LHCN-M2 (cell line): ENCODE measurements at places on chromosomes 3 and 15.

DNA sequence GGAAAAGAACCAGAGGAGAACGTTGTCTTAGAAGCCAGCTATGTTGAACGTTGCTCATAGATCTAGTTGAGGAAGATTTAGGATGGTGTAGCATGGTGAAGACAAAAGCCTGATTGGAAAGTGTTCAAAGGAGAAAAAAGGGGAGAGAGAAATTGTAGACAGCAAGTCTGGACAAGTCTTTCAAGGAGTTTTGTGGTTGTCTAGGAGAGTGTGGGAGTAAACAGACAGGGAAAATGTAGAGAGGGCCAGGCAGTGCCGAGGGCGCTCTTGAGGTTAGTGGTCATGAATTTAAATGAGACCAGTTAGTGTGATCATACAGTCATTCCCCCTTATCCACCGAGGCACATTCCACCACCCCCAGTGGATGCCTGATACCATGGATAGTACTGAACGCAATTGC is 167.5 kb upstream of the IL12A start:
- peak; percentile 35 for DNase-seq

DNA sequence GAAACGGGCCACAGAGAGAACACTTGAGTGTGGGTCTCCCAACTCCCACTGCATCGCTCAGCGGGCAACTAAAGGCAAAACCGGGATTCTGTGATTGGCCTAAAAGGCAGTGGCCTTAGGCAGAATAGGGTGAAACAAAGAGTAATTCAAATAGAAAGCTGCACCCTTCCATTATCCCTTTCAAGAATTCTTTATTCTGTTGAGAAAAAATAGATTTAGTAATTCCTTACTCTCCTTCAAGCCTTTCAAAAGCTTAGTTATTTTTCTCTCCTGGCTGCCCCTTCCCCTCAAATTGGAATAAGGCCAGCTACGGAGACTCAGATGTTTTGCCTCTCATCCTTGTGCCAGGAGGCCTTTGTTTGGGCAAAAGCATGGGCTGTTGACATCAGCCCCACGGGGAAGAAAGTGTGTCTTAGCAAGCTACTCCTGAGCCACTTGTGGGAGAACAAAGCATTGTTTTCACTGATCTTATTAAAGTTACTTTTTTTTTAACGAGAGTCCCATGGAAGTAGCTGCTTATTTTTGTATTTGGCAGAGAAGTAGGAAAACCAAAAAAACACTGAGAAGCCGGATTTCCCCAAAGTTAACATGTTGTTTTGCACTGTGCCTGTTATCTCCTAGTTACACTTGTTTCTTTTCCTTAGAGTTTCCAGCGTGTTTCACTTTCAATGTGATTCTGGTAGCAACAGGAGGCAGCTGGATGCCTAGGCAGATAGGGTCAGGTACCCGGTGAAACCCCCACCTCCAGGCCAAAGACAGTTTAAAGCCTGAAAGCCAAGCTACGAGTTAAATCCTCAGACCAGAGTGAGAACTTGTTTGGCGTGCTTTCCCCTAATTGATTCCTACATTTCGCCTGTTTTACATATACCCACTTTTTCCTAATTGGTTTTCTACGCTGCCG is 2.2 kb downstream of the ST6GAL1 start:
- no peak for DNase-seq

GRCh38 chr15:47674586-47675232 is 42.6 kb upstream of the SEMA6D start:
- DNase-seq = no peak

- DNase-seq = no peak
Observed at GRCh38 chr3:3015185-3016089, 94.7 kb downstream of the IL5RA start.

DNA sequence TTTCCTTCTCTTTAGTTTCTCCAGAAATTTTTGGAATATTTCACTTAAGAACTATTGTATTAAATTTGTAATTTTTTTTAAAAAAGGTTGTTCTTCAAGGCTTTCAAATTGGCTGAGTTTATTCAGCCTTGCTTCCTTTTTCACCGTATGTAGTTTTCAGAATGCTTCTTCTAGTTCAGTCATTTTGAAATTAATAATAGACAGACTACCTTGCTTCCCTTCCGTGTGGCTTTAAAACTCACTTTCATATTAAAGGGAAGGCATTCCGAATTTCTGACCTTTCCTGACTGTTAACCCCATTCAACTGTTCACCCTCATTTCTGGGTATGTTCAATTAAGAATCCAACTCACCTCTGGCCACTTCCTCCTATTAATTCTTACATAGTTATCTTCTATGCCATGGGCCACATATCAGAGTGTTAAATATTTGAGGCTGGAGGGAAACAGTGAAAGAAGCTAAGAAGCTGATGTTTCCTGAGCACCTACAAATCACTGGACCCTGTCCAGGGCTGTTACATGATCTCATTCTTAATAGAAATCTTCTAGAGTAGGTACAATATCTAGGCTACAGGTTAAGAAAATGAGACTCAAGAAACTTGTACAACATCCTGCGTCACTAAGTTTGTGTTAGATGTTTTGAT is 237.5 kb downstream of the P3H2 start:
- DNase-seq = no peak

GRCh38 chr15:90807786-90808086 is 60.7 kb upstream of the FURIN start:
- DNase-seq = peak; percentile 82

DNA sequence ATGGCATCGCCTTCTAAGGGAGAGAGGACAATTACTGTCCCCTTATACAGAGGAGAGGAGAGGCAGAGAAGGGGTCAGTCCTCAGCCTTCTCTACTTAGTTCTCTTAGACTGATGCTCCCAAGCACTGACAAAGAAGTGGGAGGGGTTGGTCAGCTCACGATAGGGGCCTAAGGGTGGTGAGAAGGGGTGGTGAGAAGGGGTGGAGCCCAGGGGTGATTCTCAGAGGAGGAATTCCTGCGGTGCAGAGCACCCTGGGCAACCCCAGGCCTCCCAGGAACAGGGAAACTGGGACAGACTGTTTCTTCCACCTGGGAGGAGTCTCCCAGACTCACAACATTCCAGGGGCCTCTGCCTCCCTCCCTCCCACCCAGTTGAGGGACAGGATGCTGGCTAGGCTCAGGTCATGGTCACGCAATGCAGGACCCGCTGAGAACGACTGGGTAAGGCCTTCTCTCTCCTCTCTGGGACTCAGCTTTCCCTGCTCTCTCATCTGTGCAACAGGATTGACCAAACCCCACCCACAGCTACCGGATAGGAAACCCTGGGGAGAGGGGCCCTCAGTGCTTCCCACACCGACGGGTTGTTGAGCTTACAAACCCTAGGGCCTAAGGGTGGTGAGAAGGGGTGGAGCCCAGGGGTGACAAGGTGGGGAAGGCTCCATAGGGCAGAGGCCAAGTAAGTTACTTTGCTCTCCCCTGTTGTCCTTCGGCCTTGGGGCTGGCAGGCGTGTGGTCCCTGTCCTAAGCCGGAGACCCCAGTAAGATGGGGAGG is 1.5 kb downstream of the TPRA1 start:
- peak; percentile 70 for DNase-seq

DNA sequence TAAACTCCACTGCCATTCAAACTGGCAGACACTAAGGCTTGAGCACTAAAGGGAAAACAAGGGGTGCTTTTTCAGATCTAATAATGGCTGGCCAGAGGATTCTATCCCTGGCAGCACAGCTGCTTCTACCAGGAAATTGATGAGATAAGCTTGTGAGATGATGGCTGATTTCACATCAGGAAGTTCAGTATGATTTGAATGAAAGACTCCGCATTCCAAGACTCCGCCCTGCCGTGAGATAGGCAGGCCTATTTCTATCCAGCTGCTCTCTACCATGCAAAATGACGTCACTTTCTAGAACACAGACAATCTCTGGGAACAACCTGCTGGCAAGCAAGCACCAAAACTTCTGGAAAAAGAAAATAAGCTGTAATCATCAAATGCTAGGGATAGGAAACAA is 171.8 kb downstream of the WDR76 start:
- DNase-seq = peak; percentile 81
